ENCODE measurements at places on chromosomes 12 and 14.

- H3K4me3 ChIP-seq = no peak overlapping the region
- peaks cover 8% of the 10 kb centered on the region for H3K36me3 ChIP-seq
- H3K27me3 ChIP-seq = no peaks in the 10 kb centered on the region
Observed at GRCh38 chr12:2922329-2922728, 31.6 kb downstream of the TULP3 start.

GRCh38 chr14:63413009-63413408 lies 94.3 kb upstream of the GPHB5 start:
- no peak overlapping the region for H3K4me3 ChIP-seq
- peaks cover 41% of the 10 kb centered on the region for H3K36me3 ChIP-seq
- no peak for DNase-seq
- H3K27ac ChIP-seq = no peak overlapping the region
- H3K4me1 ChIP-seq = no peaks in the 10 kb centered on the region
- no peaks in the 10 kb centered on the region for H3K27me3 ChIP-seq

- H3K4me1 ChIP-seq = peaks cover 17% of the 10 kb centered on the region
- H3K36me3 ChIP-seq = no peaks in the 10 kb centered on the region
- no peaks in the 10 kb centered on the region for H3K27me3 ChIP-seq
- DNase-seq = no peak
- H3K27ac ChIP-seq = no peak overlapping the region
Observed at GRCh38 chr12:132173135-132174014, 29.1 kb downstream of the NOC4L start.

DNA sequence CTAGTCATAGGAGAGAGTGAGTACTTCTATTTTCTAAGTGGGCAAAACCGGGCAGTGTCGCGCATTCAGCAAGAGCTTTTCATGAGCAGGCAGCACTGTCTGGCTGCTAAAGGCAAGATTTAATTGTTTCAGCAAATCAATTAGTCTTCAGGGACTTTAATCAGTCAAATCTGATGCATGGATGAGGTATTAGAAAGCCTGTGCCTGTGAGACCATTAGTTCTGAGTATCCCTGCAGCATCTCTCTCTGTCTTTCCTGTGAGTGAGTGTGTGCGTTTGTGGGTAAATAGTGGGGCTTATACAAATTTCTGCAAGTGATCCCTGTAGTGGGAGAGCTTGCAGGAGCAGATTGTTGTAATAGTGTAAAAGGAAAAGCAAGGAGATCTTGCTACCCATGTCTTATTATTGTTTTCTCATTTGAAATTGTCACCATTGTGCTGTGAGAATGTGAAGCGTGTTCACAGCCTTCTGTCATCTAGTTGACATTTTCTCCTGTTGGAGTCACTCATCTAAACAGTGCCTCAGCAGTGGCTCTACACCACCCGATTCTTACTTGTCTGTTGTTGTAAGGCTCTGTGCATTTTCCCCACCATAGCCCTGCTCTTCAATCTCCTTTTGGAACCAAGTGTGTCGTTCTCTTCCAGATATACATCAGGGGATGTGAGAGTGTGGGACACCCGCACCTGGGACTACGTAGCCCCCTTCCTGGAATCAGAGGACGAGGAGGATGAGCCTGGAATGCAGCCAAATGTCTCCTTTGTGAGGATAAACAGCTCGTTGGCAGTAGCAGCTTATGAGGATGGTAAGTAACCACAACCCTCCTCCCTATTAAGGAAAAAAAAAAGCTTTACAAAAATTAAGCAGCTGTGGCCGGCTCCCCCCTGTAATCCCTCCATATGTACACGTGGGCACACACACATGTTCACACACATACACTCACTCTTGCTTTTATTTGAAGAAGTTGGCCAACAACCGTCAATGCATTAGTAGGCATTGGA lies 53.6 kb downstream of the FBXW8 start:
- H3K4me1 ChIP-seq = peaks cover 11% of the 10 kb centered on the region
- no peaks in the 10 kb centered on the region for H3K27me3 ChIP-seq
- peaks cover 25% of the 10 kb centered on the region for H3K36me3 ChIP-seq
- no peak overlapping the region for H3K27ac ChIP-seq
- DNase-seq = no peak
- H3K4me3 ChIP-seq = no peak overlapping the region

- no peak overlapping the region for H3K4me3 ChIP-seq
- no peak overlapping the region for H3K27ac ChIP-seq
- no peaks in the 10 kb centered on the region for H3K4me1 ChIP-seq
- no peaks in the 10 kb centered on the region for H3K27me3 ChIP-seq
- DNase-seq = no peak
Observed at GRCh38 chr14:71361874-71362273, 454.6 kb downstream of the PCNX1 start.

DNA sequence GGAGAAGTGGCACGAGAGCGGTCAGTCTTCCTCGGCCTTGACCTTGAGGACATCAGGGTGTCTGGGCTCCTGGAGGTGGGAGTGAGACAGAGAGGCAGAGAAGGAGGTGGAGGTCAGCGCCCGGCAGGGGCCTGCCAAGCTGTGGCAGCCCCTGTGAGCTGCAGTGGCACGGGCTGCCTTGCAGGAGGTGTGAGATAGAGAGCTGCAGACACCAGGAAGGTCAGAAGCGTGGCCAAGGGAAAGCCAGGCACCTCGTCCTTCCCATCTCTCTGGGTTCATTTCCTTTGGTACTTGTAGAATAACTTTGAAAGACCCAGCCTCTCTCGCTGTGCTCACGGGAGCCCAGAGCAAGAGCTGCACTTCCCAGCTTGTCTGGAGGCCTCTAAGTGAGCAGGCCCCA lies 98.1 kb downstream of the TSPAN9 start:
- H3K4me3 ChIP-seq = no peak overlapping the region
- no peaks in the 10 kb centered on the region for H3K4me1 ChIP-seq
- H3K36me3 ChIP-seq = no peaks in the 10 kb centered on the region
- peaks cover 4% of the 10 kb centered on the region for H3K27me3 ChIP-seq

- H3K36me3 ChIP-seq = no peaks in the 10 kb centered on the region
- DNase-seq = peak; percentile 44
- no peak overlapping the region for H3K27ac ChIP-seq
- H3K4me3 ChIP-seq = no peak overlapping the region
Observed at GRCh38 chr14:95267306-95267705, 52.4 kb downstream of the CLMN start.

DNA sequence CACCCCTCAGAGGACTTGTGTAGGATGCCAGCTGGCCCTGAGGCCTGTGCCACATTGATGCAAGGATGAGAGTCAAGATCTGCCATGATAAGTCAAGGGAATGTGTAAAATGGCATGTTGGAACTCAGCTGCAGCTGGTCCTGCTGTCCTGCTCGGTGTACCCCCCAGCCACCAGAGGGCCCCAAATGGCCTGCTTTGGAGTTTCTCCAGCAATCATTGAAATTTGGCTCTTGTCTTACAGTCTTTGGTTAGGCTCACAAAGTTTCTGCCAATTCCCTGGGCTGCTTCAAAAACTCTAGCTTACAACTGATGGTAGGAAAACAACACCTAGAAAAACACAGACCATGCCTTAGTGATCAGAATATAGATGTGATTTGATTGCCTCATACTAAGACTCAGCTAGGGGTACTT lies 76.8 kb downstream of the HSD17B6 start:
- H3K36me3 ChIP-seq = no peaks in the 10 kb centered on the region
- no peak overlapping the region for H3K4me3 ChIP-seq
- peaks cover 2% of the 10 kb centered on the region for H3K27me3 ChIP-seq

- H3K27me3 ChIP-seq = no peaks in the 10 kb centered on the region
- H3K4me1 ChIP-seq = no peaks in the 10 kb centered on the region
- H3K36me3 ChIP-seq = no peaks in the 10 kb centered on the region
- DNase-seq = no peak
- H3K4me3 ChIP-seq = no peak overlapping the region
Observed at GRCh38 chr12:58176296-58176869, 235.0 kb downstream of the ATP23 start.

DNA sequence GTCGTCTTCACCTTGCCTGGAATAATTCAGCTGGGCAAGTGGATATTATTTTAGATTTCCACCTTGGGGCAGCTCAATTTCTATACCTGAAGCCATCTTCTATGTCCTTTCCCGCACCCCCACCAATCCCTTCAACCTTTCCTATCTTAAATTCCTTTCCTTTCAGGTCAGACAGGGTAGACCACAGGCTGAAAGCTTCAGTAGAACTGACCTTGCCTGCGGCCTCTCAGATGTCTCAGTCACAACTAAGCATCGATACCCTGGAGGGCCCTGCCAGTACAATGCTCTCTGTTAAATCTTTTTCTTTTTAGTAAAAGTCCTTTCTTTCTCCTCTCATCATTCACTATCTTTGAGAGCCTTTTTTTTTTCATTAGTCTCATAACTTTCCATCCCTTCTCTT lies 38.9 kb downstream of the SLC2A14 start:
- no peak overlapping the region for H3K4me3 ChIP-seq
- H3K27ac ChIP-seq = no peak overlapping the region
- DNase-seq = no peak
- no peaks in the 10 kb centered on the region for H3K27me3 ChIP-seq
- H3K36me3 ChIP-seq = no peaks in the 10 kb centered on the region
- H3K4me1 ChIP-seq = no peaks in the 10 kb centered on the region

GRCh38 chr14:106681161-106681560 lies 1154.8 kb downstream of the TMEM121 start:
- no peak overlapping the region for H3K27ac ChIP-seq
- H3K27me3 ChIP-seq = peaks cover 4% of the 10 kb centered on the region
- DNase-seq = no peak
- no peak overlapping the region for H3K4me3 ChIP-seq
- no peaks in the 10 kb centered on the region for H3K36me3 ChIP-seq

DNA sequence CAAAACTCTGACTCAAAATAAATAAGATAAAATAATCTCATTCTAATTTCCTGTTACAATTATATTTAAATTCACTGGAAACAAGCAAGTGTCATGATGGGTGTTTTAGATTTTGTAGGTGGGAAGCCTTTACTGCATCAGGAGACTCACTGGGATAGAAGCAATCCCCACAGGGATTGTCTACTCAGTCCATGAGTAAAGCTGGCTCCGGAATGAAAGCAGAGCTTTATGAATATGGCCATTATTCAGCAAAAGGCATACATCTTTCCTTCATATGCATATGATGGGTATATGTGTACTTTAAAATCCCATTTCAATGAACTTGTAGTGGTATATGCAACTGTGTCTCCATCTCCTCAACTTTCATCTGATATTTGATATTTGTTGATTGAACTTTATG lies 25.4 kb upstream of the PPM1H start:
- no peak overlapping the region for H3K4me3 ChIP-seq
- no peaks in the 10 kb centered on the region for H3K27me3 ChIP-seq
- DNase-seq = no peak
- H3K36me3 ChIP-seq = no peaks in the 10 kb centered on the region
- no peaks in the 10 kb centered on the region for H3K4me1 ChIP-seq
- H3K27ac ChIP-seq = no peak overlapping the region

DNA sequence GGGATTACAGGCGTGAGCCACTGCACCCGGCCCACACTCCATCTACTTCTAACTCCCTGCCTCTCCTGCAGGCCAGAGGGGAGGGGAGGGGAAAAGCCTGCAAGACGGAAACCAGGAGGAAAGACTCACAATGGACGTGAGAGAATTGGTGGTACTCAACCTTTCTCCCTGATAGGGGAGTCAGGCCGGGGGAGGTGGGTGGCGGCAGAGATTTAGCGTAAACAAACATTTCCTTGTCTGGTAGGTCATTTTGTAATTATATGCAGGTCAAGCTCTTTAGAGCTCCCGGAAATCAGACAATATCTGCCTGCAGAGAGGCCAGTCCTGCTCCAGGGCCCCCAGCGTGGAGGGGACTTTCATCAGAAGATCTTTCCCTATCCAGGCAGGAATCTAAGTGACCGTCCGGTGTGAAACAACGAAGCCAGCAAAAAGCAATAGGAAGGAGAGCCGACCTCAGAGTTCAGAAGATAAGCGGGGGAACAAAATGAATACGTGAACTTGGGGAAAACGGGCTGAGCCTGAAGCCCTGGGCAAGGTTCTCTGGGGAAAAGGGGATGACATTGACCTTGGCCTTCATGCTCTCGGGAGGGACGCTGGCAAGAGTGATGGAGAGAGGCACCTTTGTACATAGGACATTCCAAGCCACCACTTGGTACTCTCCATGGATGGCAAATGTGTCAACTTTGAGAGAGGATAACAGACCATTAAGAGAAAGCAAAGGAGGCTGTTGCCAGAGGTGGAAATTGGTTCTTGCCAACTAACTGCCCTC lies 62.3 kb downstream of the SPRING1 start:
- H3K4me1 ChIP-seq = peaks cover 12% of the 10 kb centered on the region
- no peaks in the 10 kb centered on the region for H3K36me3 ChIP-seq
- H3K27me3 ChIP-seq = peaks cover 2% of the 10 kb centered on the region

DNA sequence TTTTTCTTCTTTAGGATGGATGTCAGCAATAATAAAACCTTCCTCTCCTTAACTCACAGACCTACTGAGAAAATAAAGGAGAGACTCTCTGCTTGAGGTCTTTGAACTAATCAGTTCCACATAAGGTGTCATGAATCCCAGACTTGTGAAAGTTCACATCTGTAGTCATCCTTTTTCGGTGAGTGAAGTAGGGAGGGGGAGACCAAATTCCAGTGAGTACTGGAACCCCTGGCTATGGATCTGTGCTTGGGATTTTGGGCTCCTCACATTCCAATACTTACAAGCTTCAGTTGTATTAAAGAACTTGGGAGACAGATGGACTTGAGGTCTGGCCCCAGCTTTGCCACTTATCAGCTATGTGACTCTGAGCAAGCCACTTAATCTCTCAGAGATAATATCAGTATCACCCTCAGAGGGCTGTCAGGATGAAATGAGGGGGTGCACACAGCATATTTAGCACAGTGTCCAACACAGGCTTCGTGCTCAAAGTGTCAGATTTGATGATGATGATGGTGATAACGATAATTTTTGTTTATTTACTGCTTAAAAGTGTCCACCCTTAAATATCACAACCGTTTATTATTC lies 34.8 kb upstream of the APPL2 start:
- DNase-seq = no peak
- no peak overlapping the region for H3K4me3 ChIP-seq
- peaks cover 9% of the 10 kb centered on the region for H3K27me3 ChIP-seq

GRCh38 chr12:65640489-65640901 lies 183.8 kb upstream of the HMGA2 start:
- no peaks in the 10 kb centered on the region for H3K36me3 ChIP-seq
- DNase-seq = no peak
- no peak overlapping the region for H3K27ac ChIP-seq
- no peak overlapping the region for H3K4me3 ChIP-seq
- H3K27me3 ChIP-seq = no peaks in the 10 kb centered on the region

DNA sequence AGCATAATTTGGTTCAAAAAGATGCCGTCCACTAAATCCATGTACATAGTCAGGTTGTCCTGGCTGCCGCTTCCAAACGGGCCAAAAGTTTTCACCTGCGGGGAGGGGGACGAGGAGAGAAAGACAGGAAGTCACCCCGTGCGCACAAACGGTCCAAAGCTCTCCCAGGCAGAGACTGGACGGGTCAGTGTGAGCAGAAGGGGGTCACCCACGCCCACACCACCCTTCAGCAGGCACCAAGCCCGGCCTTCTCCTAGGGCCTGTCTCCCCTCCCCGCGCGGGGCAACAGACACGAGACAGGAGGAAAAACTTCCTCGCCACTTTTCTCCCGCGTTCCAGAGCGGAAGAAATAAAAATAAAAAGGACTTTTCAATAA lies 888 bp downstream of the CCDC88C start:
- peak overlapping the region; percentile 98 for H3K4me3 ChIP-seq
- H3K4me1 ChIP-seq = peaks cover 62% of the 10 kb centered on the region
- peak overlapping the region; percentile 96 for H3K27ac ChIP-seq
- H3K36me3 ChIP-seq = peaks cover 10% of the 10 kb centered on the region

DNA sequence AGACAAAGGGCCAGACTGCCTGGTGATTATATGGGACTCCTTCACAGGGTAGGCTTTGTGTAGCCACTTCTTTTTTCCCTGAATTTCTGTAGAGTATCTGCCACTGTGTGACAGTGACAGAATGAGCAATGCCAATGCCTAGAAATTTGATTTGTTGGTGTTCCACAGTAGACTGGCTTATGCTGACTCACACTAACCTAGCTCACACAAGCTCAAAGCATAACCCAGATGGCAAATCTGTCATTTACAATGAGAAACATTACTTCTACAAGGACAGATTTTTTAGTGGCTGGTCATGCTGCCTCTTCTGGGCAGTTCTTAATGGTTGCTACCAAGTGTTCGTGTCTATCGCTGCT lies 15.9 kb downstream of the CFAP251 start:
- no peaks in the 10 kb centered on the region for H3K27me3 ChIP-seq
- no peak overlapping the region for H3K27ac ChIP-seq
- H3K36me3 ChIP-seq = no peaks in the 10 kb centered on the region
- no peaks in the 10 kb centered on the region for H3K4me1 ChIP-seq

Measured in CD4-positive, CD25-positive, alpha-beta regulatory T cell (primary cell).